IMR-90 (cell line): ENCODE measurements at places on chromosomes 3 and 15. TPM values are rescaled to one million over a fixed set of nuclear protein-coding genes. Genes with fewer than 3 reads are reported as not detected.

The SLC22A14 gene
- under 0.01 TPM in 1 of 2 replicates, not detected in the other for total RNA-seq

The RBPMS2 gene
- under 0.01 TPM in 1 of 2 replicates, not detected in the other for total RNA-seq

The ST8SIA2 gene
- not detected in 2 replicates for total RNA-seq

DNA sequence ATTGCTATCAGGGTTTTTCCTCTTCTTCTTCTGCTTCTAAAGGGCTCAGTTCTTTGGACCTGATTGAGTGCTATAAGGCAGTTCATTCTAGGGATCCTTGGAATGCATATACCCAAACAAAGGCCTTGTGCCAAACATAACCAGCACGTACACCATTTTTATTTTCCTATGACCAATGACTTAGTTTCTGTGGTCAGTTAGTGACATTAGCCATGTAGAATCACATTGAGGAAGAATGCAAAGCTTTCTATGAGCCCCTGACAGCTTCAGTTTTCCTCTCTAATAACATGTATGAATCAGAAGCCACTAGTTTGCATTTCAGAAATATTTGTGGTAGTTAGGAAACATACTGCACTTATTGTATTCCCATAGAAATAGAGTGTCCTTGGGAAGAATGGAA, 240.0 kb downstream of the THRB start:
- peak; percentile 84 for DNase-seq

DNA sequence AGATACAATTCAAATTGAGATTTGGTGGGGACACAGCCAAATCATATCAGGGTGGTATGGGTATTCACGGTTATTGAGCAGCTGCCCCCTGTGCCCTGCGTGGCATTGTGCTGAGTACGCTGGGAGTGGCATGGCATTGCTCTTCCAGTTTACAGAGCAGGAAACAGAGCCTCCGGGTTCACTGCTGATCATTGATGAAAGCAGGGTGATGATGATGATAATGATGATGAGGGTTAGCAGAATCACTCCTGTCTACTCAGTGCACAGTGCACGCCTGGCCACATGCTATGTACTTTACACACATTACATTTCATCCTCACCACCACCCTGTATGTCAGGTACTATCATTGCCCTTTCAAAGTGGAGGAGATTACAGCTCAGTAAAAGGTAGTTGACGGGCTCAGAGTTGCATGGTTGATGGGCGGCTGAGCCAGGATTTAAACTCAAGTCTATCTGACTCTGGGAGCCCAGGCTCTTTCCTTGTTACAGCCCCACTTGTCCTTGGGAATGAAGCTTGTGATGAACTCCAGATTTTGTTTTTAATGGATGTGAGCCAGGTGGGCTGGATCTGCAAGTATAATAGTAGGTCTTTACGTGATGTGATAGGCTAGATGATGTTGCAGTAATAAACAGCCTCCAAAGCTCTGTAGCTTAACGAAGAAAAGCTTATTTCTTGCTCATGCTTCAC, 87.6 kb upstream of the MYZAP start:
- no peak for DNase-seq
